ENCODE measurements at places on chromosomes 1 and 21. TPM values are rescaled to one million over a fixed set of nuclear protein-coding genes. Genes with fewer than 3 reads are reported as not detected.

Gene PLXNA2
- 10.8 TPM for total RNA-seq

Gene ATP1B1
- 342 TPM for total RNA-seq

Gene KRTAP21-2
- not detected for total RNA-seq

Gene CCDC185
- not detected for total RNA-seq

Gene CD244
- total RNA-seq, result 0.86 TPM

Gene BLACAT1
- 0.24 TPM for total RNA-seq

Gene AXDND1
- total RNA-seq, result not detected

Gene TFF1
- total RNA-seq, result not detected

Gene LAX1
- not detected for total RNA-seq

Gene CD53
- total RNA-seq, result 29.4 TPM

Gene IGFN1
- not detected for total RNA-seq

Gene CFAP126
- not detected for total RNA-seq

Gene DUSP23
- total RNA-seq, result 58.8 TPM

Gene EDEM3
- total RNA-seq, result 18.1 TPM

Gene GBP3
- 5.8 TPM for total RNA-seq

- DNase-seq, result no peak
Observed at GRCh38 chr1:78231477-78231876, 185.7 kb downstream of the GIPC2 start.

DNA sequence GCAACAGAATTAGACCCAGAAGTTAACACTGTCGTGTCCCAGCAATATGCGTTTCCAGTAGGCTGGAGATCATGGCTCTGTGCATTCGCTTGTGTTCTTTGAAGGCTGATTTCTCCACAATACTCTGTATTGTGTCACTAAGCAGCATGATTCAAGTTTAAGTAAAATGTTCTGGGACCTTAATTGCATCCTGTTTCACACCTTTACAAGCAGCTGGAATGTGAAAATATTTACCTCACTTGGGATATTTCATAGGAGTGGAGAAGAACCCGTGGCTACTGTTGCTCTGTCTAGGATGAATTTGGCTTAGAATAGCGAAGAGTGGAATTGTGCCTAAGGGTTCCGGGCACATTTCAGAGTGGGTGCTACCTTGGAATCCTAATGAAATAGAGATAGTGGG, 6.3 kb downstream of the PTGFRN start:
- no peak for DNase-seq

DNA sequence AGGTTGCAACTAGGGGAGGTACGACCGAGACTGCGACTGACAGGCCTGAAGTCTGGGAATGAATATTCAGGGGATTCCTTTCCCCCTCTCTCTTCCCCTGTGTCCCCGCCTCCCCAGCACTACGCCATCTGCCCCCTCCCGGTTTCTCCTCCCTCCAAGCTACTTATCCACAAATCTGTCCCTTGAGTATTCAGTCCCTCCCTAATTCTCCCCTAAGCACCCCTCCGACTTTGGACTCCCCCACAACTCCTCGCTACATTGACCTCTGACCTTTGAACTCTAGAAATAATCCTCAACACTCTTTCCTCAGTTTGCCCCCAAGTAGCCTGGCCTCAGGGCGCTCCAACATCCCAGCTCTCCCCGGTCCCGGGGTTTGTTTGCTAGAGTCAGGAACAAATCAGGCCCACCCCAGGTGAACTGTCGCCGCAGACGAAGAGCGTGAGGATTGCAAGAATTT, 393 bp downstream of the LYSMD1 start:
- DNase-seq, result no peak

- no peak for DNase-seq
Observed at GRCh38 chr1:61348025-61348665, 265.8 kb downstream of the NFIA start.

DNA sequence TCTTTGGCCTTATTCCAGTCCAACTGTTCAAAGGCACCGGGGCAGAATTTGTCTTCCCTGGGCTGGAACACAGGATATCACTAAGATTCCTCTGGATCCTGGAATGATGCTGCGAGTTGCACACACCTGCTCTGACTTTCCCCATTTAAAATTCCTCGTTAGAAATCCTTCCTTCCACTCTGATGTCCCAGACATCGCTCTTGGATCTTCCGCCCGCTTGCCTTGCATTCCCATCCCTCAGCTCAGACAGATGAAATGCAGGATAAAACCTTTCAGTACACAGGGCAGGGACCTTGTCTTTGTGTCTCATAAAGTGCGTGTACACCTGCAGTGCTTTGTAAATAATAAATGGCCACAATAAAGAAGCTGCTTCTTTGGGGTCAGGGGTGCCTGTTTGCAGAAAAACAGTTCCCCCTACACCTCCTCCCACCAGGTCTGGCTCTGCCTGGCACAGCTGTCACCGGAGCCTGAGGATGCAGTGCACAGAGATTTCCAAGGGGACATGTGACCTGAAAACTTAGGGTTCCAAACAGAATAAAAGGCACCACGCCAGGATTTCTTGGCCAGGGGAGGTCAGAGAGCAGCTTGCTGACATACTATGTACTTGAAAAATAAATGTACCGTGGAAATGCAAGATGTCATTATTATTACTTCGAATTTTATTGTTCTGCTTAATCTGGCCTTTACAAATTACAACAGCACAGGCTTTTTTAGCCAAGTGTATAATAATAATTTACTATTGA, 62.9 kb upstream of the SYT6 start:
- DNase-seq, result no peak

- DNase-seq, result no peak
Observed at GRCh38 chr1:1677718-1678580, 14.6 kb downstream of the SLC35E2B start.

- no peak for DNase-seq
Observed at GRCh38 chr1:115648717-115649691, 7.2 kb downstream of the VANGL1 start.

DNA sequence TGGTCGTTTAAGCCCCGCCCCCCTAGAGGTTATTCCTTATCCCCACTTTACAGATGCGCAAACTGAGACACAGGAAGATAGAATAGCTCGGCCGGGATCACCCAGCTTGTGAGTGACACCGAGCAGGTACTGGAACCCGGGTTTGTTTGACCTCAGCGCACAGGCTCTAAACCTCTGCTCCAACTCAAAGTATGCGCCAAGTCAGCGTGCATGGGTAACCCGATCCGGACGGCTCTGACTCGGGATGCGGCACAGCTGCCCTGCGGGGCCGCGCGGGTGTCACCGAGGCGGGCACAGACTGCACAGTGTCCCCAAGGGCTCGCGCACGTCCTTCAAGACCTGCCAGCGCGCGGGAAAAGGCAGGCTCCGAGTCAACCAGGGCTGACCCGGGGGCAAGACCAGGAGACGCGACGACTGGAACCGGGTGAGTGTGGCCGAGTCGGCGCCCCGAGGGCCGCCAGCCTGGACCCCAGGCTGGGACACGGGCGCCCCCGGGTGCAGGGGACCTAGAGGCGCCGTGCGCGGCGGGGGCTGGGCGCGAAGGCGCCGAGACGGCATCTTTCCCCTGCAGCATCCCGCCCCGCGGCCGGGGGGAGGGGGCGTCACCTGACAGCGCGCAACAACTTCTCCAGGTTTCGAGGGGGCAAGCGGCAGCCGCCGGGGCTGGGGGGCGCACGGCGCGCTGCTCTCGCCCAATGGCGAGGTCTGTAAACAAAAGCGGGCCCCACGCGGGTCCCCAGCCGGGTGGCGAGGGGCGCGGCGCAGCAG, 101.9 kb upstream of the SOD1 start:
- no peak for DNase-seq

- DNase-seq, result no peak
Observed at GRCh38 chr21:31892686-31893085, 19.9 kb downstream of the HUNK start.

DNA sequence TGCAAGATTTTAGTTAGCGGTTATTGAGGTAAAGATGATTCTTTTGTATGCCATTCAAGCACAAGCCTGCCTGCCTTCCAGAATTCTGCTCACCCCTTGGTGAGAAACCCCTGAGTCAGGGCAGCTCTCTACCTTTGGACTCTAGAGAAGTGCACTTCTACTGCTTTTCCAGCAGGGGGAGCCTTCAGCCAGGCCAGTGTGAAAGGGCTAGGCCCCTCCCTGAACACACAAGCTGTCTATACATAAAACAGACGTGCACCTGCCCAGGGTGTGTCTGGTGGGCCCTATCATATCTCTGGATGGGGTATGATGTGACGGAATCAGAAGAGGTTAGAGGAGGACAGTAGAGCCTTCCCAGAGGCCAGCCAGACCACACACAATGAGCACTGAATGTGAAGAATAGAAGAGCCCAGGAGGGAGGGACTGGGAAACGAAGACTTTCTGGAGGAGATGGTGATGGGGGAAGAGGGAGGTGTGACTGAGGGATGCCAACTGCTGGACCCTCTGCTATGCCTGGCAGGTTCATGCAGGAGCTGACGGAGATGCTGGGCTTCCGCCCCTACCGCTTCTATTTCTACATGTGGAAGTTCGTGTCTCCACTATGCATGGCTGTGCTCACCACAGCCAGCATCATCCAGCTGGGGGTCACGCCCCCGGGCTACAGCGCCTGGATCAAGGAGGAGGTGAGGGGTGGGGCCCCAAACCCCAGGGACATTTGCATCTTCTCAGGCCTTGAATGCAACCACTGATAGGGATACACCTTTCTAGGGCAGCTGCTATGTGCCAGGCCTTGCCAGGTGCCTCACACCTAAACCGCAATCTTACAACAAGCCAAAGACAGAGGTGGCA, 13.0 kb upstream of the KCNC4 start:
- DNase-seq, result no peak

- DNase-seq, result no peak
Observed at GRCh38 chr1:76876655-76877395, 9.5 kb downstream of the ST6GALNAC5 start.

GRCh38 chr1:64323054-64323453, 119.6 kb downstream of the UBE2U start:
- DNase-seq, result no peak

DNA sequence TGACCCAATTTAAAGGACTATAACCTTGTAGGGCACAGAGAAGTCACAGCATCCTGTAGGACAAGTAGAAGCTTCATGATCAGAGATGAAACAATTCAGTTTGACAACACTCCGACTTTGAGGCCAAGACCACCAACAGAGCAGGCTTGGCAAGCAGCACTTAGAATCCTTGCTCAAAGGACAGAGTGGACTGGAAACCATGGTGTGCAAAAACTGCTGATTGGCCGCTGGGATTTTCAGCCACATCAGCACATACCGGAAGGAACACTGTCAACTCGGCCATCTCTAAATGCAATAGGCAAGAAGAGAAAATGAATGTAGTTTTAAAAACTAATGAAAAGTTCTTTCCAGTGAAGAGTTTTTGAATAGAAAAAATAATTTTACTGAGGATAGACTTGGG, 92.0 kb upstream of the PRMT6 start:
- DNase-seq, result no peak

GRCh38 chr21:43739621-43740435, 20.9 kb downstream of the PDXK start:
- DNase-seq, result no peak

- no peak for DNase-seq
Observed at GRCh38 chr1:89465201-89465600, 59.4 kb upstream of the LRRC8B start.

- DNase-seq, result no peak
Observed at GRCh38 chr1:50105433-50105832, 3.3 kb upstream of the ELAVL4 start.

GRCh38 chr1:155646307-155646706, 36.3 kb downstream of the MSTO1 start:
- peak; percentile 69 for DNase-seq

- peak; percentile 81 for DNase-seq
Observed at GRCh38 chr1:201769966-201770365, 59.0 kb upstream of the IPO9 start.

- no peak for DNase-seq
Observed at GRCh38 chr21:28949318-28949717, 43.4 kb downstream of the LTN1 start.

- no peak for DNase-seq
Observed at GRCh38 chr1:214568328-214568727, 16.9 kb upstream of the PTPN14 start.

- DNase-seq, result no peak
Observed at GRCh38 chr1:169371404-169371803, 3.4 kb downstream of the BLZF1 start.

GRCh38 chr1:22827666-22828483, 117.2 kb downstream of the EPHB2 start:
- no peak for DNase-seq

- no peak for DNase-seq
Observed at GRCh38 chr1:32192220-32192948, 8.0 kb upstream of the CCDC28B start.

All from right atrium auricular region (tissue), 2 donors.